HAP-1 (cell line): ENCODE measurements at places on chromosomes 5 and 9.

GRCh38 chr5:111147502-111147901, 55.4 kb downstream of the WDR36 start:
- no peak for DNase-seq

DNA sequence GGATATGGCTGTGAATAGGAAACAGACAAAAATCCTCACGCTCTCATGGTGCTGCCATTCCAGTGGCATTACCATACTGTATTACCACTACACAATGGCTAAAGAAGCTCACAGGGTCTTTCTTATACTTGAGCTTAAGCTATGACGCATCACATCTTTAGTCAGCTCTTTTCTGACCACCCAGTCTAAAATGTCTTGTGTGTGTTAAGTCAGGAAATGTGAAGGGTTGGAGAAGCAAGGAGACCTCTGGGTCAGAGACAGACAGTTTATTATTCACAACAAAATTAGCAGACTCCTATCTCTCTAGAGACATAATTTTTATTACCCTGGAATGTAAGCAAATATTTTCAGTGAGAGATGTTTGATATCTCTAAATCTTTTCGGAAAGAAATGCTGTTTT, 1583.2 kb upstream of the WWC1 start:
- DNase-seq, result no peak

GRCh38 chr5:168227001-168227400, 64.4 kb upstream of the WWC1 start:
- no peak for DNase-seq

DNA sequence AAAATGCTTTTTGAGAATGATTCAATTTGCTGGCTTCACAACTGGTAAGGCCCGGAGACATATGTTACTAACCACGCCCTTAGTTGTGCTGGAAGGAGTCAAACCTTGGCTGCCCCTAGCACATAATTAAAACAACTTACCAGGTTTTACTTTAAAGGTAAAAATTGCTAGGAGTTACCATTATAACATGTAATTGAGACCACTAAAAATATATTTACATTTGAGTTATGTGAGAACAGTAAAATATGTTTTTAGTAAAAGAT, 435.6 kb upstream of the CDH9 start:
- peak; percentile 51 for DNase-seq
